GM23248 (cell line): ENCODE measurements at places on chromosomes 5 and 9. TPM values are rescaled to one million over a fixed set of nuclear protein-coding genes. Genes with fewer than 3 reads are reported as not detected.
A peak's percentile ranks its signal among the peaks of the same experiment; 100 is the strongest.

- no peaks in the 10 kb centered on the region for H3K36me3 ChIP-seq
- no peaks in the 10 kb centered on the region for H3K4me1 ChIP-seq
- H3K27ac ChIP-seq, result no peak overlapping the region
- H3K4me3 ChIP-seq, result no peak overlapping the region
- H3K27me3 ChIP-seq, result peaks cover 8% of the 10 kb centered on the region
These were observed 5.4 kb upstream of the GBGT1 start for GRCh38 chr9:133169102-133169501.

DNA sequence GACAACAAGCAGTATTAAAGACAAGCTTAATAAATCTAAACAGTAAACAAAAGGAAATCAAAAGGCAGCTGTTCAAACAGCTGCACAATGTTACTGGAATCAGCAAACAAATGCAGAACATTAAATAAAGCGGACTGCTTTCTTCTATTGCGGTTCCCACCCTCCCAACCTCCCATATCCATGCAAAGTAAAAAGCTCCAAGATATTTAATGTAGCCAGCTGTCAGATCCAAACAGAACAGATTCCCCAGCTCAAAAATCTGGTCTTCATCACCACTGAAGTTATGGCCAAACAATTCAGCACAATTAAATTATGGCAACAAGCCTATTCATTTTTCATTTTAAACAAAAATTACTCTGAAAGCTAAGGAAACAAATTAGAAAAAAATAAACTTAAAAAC, 75.9 kb downstream of the SLC38A9 start:
- no peak overlapping the region for H3K4me3 ChIP-seq
- no peak overlapping the region for H3K27ac ChIP-seq
- no peaks in the 10 kb centered on the region for H3K36me3 ChIP-seq

DNA sequence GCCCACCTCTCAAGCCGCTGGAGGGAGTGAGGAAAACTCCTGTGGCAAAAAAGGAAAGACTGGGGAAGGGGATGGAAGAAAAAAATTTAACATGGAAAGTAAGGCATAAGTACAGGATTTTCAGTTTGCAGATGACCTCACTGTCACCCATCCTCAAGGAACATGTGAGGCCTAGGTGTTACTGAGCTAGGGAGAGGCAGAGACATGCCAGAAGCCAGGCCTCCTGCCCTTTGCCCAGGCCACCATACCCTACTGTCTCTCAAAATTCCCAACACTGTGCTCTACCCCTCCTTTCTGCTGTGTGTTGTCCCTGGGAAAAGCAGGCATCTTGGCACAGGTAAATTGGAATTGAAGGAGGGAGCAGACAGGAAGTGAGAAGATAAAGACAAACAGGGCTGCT, 4.4 kb upstream of the MGAT1 start:
- no peaks in the 10 kb centered on the region for H3K27me3 ChIP-seq
- no peak overlapping the region for H3K27ac ChIP-seq
- peaks cover 47% of the 10 kb centered on the region for H3K4me1 ChIP-seq
- peak overlapping the region; percentile 92; the same call in 1 of the 2 replicates for H3K4me3 ChIP-seq

- H3K4me3 ChIP-seq, result no peak overlapping the region
- no peak overlapping the region for H3K27ac ChIP-seq
- H3K27me3 ChIP-seq, result no peaks in the 10 kb centered on the region
- DNase-seq, result no peak
These were observed 667.4 kb upstream of the SEMA6A start for GRCh38 chr5:117242028-117242427.

GRCh38 chr5:757931-758697, 26.4 kb downstream of the ZDHHC11B start:
- H3K27me3 ChIP-seq, result peaks cover 18% of the 10 kb centered on the region
- H3K4me1 ChIP-seq, result no peaks in the 10 kb centered on the region
- no peaks in the 10 kb centered on the region for H3K36me3 ChIP-seq
- DNase-seq, result no peak

DNA sequence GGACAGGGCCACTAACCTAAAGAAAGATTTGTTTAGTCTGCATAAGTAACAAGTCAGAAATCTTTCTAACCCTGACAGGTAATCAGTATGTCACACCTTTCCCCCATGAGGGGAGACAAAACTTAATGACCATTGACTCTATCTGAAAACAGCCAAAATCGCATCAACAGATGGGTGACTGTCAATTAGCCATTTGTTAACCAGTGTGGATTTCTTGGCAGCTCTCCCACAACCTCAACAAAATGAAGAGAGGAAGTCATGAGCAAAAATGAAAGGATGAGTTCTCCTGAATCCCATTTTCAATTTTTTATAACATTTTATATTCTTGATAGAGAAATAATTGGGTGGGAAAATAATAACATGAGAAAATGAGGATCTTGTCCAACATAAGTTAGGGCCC, 84.6 kb upstream of the SNX2 start:
- H3K36me3 ChIP-seq, result no peaks in the 10 kb centered on the region
- DNase-seq, result no peak
- no peaks in the 10 kb centered on the region for H3K27me3 ChIP-seq
- no peak overlapping the region for H3K4me3 ChIP-seq

- DNase-seq, result peak; percentile 80
- peak overlapping the region; percentile 80 for H3K27ac ChIP-seq
These were observed 1.3 kb upstream of the SLC44A1 start for GRCh38 chr9:105243015-105243686.

DNA sequence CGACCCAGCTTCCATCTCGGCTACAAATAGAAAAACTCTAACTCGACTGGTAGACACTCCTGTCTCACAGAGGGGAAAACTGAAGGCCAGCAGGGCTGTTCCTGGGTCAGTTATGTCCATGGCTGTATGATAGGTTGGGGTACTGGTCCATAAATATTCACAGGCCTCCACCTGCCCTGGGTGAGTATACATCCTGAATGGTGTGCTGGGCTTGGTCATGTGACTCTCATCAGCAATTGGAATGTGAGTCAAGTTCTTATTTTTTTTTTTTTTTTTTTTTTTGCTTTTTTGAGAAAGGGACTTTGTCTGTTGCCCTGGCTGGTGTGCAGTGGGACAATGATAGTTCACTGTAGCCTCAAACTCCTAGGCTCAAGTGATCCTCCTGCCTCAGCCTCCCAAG, 58.3 kb upstream of the NEK6 start:
- DNase-seq, result no peak
- H3K4me3 ChIP-seq, result no peak overlapping the region
- H3K4me1 ChIP-seq, result no peaks in the 10 kb centered on the region
- peaks cover 9% of the 10 kb centered on the region; the same call in 1 of the 2 replicates for H3K27me3 ChIP-seq
- H3K36me3 ChIP-seq, result no peaks in the 10 kb centered on the region

DNA sequence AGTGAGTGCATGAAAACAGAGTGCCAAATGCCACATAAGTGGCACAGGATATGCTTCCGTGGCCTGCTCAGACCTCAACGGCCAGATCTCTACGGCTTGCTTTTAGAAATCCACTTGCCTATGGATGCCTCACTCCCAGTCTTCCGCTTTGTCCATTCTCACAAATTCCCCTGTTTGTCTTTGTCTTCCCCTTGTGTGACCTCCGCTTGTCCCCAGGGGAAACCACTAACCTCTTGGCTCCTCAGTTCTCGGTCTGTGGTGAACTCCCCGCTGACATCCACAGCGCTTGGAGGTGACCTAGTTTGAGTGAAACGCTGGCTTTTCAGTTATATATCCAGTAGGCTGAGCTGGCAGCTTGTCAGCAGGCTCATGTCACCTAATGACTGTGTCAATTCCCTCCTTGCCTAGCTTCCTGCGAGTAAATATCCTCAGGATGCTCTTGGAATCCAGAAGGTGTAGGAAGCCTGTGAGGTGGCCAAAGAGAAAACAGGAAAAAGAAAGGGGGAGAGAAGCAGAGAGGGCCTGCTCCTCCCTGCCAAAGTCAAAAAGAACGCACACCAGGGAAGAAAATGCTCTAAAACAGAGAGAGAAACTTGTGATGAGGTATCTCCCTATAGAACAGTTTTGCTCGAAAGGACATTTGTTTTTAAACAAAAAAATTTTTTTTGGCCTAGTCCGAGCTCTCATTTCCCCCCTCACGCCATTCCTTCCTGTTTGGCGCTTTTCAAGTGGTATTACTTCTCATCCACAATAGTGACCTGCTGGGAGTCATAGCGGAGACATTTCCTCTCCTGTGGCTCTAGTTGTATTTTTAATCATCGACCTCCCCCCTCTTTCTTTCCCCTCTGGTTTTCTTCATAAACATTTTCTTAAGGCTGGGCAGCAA, 101.6 kb upstream of the SPRY4 start:
- H3K27ac ChIP-seq, result no peak overlapping the region
- 0 out of 2 replicates have a peak, but pooled peaks cover 6% of the 10 kb centered on the region for H3K4me1 ChIP-seq
- H3K4me3 ChIP-seq, result no peak overlapping the region
- no peaks in the 10 kb centered on the region for H3K27me3 ChIP-seq

GRCh38 chr9:69173891-69174615, at the start of gene TJP2:
TSS of gene TJP2 (plus strand) at chr9:69174277. CDS start at chr9:69174373, 96 bp downstream.
- peak within 1 kb of the TSS; percentile 81 for H3K4me3 ChIP-seq
- H3K27ac ChIP-seq, result peak within 1 kb of the TSS; percentile 91
- DNase-seq, result peak; percentile 83

DNA sequence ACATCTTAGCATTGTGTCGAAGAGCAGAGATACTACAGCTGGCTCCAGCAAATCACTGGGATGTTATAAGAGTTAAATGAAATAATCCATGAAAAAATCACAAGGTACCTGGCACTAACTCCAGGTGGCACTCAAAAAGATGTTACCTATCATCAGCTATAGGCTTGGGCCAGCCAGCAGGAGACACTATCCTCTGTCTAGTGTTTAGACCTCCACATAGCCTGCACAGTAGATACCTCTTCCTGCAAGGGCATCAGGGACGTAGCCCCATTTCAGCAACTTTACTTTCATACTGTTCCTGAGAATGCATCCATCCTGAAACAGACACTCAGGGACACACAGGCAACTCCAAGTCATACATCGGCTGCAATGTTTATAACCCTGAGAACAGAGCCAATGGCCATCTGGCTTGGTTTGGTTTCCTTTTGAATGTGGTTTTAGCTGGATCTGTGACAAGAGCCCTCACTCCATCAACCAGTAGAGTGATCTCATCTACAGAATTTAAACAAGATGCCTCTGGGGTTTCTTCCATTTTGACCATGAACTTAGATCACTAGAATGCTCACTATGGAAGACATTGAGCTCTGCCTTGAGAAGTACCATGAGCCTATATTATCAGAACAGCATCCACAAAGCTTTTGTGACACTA, 69.9 kb downstream of the TLE1 start:
- H3K36me3 ChIP-seq, result no peaks in the 10 kb centered on the region
- H3K4me1 ChIP-seq, result 0 out of 2 replicates have a peak, but pooled peaks cover 4% of the 10 kb centered on the region
- H3K4me3 ChIP-seq, result no peak overlapping the region

DNA sequence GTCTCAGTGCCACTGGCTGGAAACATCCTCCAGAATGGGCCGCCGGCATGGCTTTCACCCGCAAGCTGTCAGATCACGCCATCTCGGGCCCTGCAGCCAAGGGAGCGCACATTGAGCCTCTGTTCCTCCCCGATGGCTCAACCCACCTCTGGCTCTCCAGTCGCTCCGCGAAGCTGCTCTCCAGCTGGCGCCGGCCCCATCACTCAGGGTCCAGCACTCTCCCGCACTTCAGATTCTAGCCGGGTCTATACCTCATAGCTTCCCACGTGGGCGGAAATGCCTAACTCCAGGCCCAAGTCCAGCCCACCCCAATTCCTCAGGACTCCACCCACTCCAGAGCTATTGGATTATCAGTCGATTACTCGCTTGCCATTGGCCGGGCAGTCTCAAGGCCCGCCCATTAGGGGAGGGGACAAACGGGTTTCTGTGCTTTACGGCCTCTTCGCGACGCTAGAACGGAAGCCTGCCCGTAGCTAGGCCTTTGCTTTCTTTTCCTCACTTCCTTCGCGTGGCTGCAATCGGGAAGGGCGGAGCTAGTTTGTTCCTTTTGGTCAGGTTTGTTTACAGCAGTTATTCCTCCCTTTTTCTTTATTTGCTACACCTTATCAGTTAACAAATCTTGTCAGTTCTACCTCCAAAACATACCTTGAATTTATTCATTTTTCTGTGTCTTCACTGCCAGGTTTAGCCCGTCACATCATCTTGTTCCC, at the start of gene NOL6:
Gene NOL6, minus strand, starts transcription at position 282 of the 710 bp plus-strand sequence. Its CDS starts 82 bp downstream, at position 200.
- H3K4me3 ChIP-seq, result peak within 1 kb of the TSS; percentile 94
- DNase-seq, result peak; percentile 100
- no peaks in the 10 kb centered on the region for H3K27me3 ChIP-seq
- peaks cover 7% of the 10 kb centered on the region; the same call in 1 of the 2 replicates for H3K36me3 ChIP-seq
- H3K27ac ChIP-seq, result peak within 1 kb of the TSS; percentile 74

- no peak for DNase-seq
- H3K4me1 ChIP-seq, result no peaks in the 10 kb centered on the region
- no peaks in the 10 kb centered on the region for H3K27me3 ChIP-seq
These were observed 462.3 kb downstream of the GABRG2 start for GRCh38 chr5:162529886-162530285.

DNA sequence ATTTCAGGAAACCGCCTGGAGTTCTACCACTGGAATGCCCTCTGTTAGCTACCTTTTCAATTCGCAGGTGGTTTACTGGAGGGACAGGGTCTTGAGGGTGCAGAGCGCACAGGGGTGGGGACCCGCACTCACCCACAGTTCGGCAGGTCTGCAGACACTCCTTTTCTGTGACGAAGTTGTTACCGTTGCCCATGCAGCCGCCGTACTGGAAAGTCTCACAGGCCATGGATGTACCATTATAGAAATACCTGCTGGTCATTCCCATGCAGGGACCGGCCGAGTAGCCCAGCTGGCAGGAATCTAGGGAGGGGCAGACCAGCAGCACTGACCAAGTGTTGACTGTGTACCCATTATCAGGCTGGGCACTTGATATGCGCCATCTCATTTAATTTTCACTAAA, 16.8 kb downstream of the AMBP start:
- peaks cover 6% of the 10 kb centered on the region; the same call in 1 of the 2 replicates for H3K27me3 ChIP-seq
- H3K36me3 ChIP-seq, result no peaks in the 10 kb centered on the region
- no peak overlapping the region for H3K4me3 ChIP-seq
- DNase-seq, result no peak
- no peak overlapping the region for H3K27ac ChIP-seq

DNA sequence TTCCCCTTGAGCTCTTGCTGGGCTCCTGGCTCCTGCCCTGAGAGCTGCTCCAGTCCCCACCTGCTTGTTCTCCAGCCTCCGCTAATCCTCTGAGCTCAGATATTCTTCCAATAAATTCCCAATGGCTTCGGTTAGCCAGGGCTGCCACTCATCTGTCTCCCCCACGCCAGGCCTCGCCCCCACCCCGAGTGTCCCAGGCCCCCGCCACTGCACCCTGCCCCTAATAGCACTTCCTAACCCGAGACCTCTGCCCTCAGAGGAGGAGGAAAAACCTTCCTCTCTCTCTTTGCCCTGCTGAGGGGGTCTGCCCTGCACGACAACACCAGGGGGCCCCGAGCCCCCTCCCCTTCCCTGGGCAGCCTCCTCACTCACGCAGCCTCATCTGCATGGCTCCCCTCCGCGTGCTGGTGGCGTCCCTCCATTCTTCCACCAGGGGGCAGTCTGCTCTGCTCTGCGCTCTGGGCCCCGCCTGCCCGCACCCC, 5.4 kb upstream of the LCN15 start:
- no peak overlapping the region for H3K4me3 ChIP-seq
- DNase-seq, result peak; percentile 50
- no peaks in the 10 kb centered on the region for H3K4me1 ChIP-seq
- H3K36me3 ChIP-seq, result no peaks in the 10 kb centered on the region
- H3K27ac ChIP-seq, result no peak overlapping the region

- no peak overlapping the region for H3K4me3 ChIP-seq
- DNase-seq, result no peak
- H3K27ac ChIP-seq, result no peak overlapping the region
- H3K4me1 ChIP-seq, result no peaks in the 10 kb centered on the region
These were observed 35.9 kb upstream of the PUM3 start for GRCh38 chr9:2879803-2880202.

GRCh38 chr9:131620764-131621520, 75.6 kb downstream of the PRRT1B start:
- no peaks in the 10 kb centered on the region for H3K36me3 ChIP-seq
- no peak for DNase-seq
- no peak overlapping the region for H3K27ac ChIP-seq
- H3K27me3 ChIP-seq, result no peaks in the 10 kb centered on the region

Gene GARIN3
- not detected in 2 replicates for total RNA-seq

Gene EPB41L4A
- 0.11 and 1.8 TPM in 2 replicates for total RNA-seq

Gene LCN10
- not detected in 2 replicates for total RNA-seq

Gene SLC25A48
- not detected in 2 replicates for total RNA-seq

Gene UBE2QL1
- total RNA-seq, result not detected in 2 replicates

Gene IL5
- not detected in 2 replicates for total RNA-seq

Gene ACER2
- total RNA-seq, result 0.76 and 3.7 TPM in 2 replicates
